Type B pancreatic cell (in vitro differentiated cells): ENCODE measurements at places on chromosomes 3 and 15.
A peak's percentile ranks its signal among the peaks of the same experiment; 100 is the strongest.

DNA sequence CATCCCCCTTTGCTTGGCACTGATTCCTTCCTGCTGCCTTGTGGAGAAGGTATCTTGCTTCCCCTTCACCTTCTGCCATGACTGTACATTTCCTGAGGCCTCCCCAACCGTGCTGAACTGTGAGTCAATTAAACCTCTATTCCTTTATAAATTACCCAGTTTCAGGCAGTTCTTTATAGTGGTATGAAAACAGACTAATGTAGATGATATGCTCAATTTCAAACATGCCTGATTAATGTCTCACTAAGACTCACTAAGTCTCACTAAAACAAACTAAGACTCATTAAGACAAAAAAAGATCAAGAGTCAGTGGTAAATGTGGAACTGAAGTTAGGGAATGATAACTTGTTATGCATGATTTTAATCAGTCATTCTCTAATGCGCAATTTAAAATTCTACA is 606.6 kb downstream of the RBMS3 start:
- no peak overlapping the region for H3K4me3 ChIP-seq
- DNase-seq, result no peak
- no peaks in the 10 kb centered on the region for H3K27me3 ChIP-seq
- H3K4me1 ChIP-seq, result no peaks in the 10 kb centered on the region
- H3K36me3 ChIP-seq, result no peaks in the 10 kb centered on the region

- no peak for DNase-seq
- H3K27ac ChIP-seq, result peak overlapping the region; percentile 13
- no peak overlapping the region for H3K4me3 ChIP-seq
- no peaks in the 10 kb centered on the region for H3K27me3 ChIP-seq
- H3K4me1 ChIP-seq, result no peaks in the 10 kb centered on the region
- peaks cover 10% of the 10 kb centered on the region for H3K36me3 ChIP-seq
These were observed 45.0 kb downstream of the SENP2 start for GRCh38 chr3:185631108-185631507.

GRCh38 chr15:96035091-96035490 is 295.4 kb upstream of the NR2F2 start:
- H3K36me3 ChIP-seq, result peaks cover 12% of the 10 kb centered on the region
- peaks cover 53% of the 10 kb centered on the region for H3K4me1 ChIP-seq
- no peak for DNase-seq

DNA sequence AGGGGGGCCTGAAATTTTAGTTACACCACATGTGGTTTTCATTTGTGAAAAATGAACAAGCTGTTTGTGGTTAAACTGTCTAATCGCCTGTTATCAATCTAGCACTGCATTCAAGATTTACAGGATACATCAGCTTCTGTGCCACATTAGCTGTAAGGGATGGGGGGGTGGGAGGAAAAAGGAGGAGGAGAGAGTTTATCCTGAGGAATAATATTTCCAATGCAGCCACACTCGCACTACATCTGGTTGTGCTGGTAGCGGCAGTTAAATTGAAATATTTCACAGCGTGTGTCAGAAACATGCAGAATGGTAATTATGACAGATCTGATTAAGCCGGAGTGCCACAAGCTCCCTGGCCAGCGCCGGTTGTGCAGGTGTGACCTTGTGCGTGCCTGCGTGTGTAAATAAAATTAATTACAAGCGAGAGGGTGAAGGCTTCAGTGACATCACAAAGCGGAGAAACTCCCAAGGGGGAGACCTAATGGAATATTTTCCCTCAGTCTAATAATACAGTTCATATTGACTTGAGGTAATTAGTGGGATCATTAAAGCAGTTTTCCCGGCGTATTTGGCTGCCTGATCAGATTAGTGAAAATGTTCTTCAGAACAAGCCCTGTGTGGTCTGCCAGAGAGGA is 55.5 kb downstream of the SATB1 start:
- peaks cover 14% of the 10 kb centered on the region for H3K4me1 ChIP-seq
- peak overlapping the region; percentile 77 for H3K4me3 ChIP-seq
- DNase-seq, result no peak
- H3K27me3 ChIP-seq, result no peaks in the 10 kb centered on the region
- peaks cover 21% of the 10 kb centered on the region for H3K36me3 ChIP-seq
- peak overlapping the region; percentile 62 for H3K27ac ChIP-seq

GRCh38 chr3:195071011-195071728 is 199.8 kb downstream of the XXYLT1 start:
- H3K27ac ChIP-seq, result no peak overlapping the region
- H3K27me3 ChIP-seq, result no peaks in the 10 kb centered on the region
- peaks cover 15% of the 10 kb centered on the region for H3K36me3 ChIP-seq

DNA sequence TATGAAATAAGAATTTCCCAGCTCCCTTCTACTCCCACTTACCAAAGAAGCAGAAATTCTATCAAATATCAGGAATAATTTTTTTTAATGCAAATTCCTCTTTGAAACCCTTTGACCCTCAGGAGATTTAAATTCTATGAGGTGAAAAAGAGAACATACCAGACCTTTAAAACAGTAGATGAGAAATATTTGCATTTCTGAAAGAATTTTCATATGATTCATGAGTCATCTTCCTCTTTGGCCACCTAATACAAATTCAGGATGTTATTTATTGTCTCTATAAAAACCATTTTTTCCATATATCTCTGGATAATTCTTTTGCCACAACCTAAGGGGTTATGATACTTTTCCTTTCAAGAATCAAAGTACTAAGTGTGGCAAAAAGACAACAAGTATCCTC is 67.3 kb upstream of the ST3GAL6 start:
- H3K4me1 ChIP-seq, result no peaks in the 10 kb centered on the region
- H3K27me3 ChIP-seq, result no peaks in the 10 kb centered on the region
- H3K27ac ChIP-seq, result no peak overlapping the region

DNA sequence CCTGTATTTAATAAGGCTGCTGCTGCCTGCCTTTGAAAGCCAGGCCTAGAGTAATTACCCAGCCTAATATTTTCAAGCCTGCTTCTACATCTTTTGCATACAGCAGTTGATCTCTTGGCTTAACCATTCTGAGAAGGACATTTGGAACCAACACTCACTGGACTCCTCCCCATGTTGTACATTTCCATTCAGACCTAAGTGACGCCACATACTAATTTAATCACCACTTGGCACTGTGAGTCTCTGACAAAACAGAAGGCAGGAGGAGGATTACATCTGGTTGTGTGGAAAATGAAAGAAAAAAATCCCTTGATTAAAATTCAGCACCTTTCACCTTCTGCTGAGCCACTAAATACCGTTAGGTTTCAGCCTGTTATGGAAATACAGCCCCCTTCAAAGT is 102.2 kb upstream of the ARRDC4 start:
- H3K4me1 ChIP-seq, result no peaks in the 10 kb centered on the region
- no peak for DNase-seq
- no peak overlapping the region for H3K4me3 ChIP-seq
- no peak overlapping the region for H3K27ac ChIP-seq

DNA sequence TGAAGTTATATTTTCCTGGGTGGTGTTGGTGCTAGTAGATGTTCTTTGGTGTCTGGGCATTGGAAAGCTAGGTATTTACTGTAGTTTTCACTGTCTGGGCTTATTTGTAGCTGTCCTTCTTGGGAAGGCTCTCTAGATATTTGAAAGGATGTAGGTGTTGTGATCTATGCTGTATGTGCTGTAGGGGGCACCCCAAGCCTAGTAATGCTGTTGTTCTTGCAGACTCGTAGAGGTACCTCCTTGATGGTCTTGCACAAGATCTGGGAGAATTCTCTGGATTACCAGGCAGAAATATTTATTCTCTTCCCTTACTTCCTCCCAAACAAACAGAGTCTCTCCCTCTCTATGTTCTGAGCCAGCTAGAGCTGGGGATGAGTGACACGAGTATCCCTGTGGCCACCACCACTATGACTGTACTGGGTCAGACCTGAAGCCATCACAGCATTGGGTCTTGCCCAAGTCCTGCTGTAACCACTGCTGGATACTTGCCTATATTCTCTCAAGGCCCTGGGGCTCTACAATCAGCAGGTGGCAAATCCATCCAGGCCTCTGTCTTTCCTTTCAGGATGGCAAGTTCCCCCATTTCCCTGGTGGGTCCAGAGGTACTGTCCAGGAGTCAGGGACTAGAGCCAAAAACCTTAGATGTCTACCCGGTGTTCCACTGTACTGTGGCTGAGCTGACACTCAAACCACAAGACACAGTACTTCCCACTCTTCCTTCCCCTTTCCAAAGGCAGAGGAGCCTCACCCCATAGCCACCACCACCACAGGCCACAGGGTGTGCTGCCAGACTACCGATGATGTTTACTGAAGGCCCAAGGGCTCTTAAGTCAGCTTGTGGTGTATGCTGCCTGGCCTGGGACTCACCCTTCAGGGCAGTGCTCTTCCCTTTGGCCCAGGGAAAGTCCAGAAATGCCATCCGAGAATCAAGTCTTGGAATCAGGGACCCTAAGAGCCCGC is 195.2 kb upstream of the DPPA4 start:
- H3K27ac ChIP-seq, result no peak overlapping the region
- DNase-seq, result no peak
- no peak overlapping the region for H3K4me3 ChIP-seq
- no peaks in the 10 kb centered on the region for H3K36me3 ChIP-seq
- no peaks in the 10 kb centered on the region for H3K27me3 ChIP-seq

DNA sequence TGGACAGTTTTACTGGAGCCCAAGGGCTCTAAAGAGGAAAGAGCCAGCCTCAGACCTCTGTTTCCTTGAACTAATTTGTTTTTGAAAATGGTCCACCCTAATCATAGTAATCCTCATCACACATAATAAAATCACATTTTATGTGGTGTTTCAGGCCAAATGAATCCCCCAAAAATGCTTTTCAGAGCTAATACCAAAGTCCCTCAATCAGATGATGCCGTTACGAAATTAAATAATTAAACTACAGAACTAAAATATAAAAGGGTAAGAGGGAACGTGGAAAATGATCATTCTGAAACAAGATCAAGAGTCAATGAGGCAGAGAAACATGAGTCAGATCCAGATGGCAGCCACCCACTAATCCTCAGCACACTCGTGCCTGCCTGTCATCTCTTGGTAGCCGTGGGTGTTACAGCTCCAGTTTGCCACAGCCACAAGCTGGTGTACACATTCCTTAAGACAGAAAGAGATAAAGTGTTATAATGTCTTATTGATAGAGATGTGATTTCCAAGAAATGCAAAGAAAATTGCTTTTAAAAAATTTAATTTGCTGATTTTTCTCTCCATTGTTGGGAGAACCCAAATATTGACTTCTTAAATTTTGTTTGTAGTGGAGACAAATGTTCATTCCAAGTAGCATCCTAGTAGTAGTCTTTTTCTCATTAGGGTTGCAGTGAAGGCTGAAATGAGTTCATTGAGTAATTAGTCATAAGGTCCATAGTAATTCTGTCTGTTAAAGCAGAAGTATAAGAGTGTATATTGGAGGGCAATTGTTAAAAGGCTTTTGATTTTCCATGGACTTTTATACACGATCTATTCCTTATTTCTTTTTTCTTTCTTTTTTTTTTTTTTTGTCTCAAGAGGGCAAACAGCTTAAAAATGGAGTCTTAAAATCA is 104.2 kb downstream of the AGBL1 start:
- no peak overlapping the region for H3K27ac ChIP-seq
- H3K4me3 ChIP-seq, result no peak overlapping the region
- DNase-seq, result no peak
- no peaks in the 10 kb centered on the region for H3K4me1 ChIP-seq
- H3K27me3 ChIP-seq, result peaks cover 8% of the 10 kb centered on the region
- H3K36me3 ChIP-seq, result no peaks in the 10 kb centered on the region

GRCh38 chr3:112497897-112498548 is 1.2 kb downstream of the BTLA start:
- H3K27me3 ChIP-seq, result no peaks in the 10 kb centered on the region
- H3K36me3 ChIP-seq, result no peaks in the 10 kb centered on the region
- no peak overlapping the region for H3K4me3 ChIP-seq
- no peak overlapping the region for H3K27ac ChIP-seq
- DNase-seq, result no peak

DNA sequence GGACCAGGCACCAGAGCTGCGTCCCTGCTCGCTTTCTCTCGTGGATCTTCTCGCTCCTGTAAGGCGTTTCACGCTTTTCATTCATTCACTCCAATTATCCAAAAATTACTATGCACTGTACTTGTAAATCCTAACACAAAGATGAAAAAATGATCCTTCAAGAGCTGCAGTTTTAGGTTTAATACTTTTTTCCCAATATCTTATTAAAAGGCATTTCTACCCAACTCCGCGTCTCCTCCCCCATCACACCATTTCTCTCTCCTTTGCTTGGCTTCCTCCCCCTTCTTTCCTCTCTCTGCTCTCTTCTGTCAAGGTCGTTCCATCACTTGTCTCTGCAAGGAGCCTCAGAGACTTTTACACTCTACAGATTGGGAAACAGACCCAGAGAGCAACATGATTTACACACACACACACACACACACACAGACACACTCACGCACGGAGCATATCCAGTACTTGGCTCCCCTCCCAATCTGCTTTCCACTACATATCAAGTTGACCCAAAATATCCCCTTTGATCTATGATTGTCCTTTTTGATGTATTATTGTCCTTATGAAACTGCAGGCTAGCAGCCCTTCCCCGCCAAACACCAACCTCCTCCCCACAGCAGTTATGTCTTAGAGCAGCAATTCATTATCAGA is 479 bp upstream of the CLDN1 start:
- H3K4me1 ChIP-seq, result peaks cover 8% of the 10 kb centered on the region
- no peak for DNase-seq
- peaks cover 45% of the 10 kb centered on the region for H3K27me3 ChIP-seq

- DNase-seq, result no peak
- H3K36me3 ChIP-seq, result peaks cover 13% of the 10 kb centered on the region
- H3K27me3 ChIP-seq, result no peaks in the 10 kb centered on the region
- no peak overlapping the region for H3K27ac ChIP-seq
- peaks cover 11% of the 10 kb centered on the region for H3K4me1 ChIP-seq
- H3K4me3 ChIP-seq, result no peak overlapping the region
These were observed 39.5 kb downstream of the ISL2 start for GRCh38 chr15:76376029-76376428.

DNA sequence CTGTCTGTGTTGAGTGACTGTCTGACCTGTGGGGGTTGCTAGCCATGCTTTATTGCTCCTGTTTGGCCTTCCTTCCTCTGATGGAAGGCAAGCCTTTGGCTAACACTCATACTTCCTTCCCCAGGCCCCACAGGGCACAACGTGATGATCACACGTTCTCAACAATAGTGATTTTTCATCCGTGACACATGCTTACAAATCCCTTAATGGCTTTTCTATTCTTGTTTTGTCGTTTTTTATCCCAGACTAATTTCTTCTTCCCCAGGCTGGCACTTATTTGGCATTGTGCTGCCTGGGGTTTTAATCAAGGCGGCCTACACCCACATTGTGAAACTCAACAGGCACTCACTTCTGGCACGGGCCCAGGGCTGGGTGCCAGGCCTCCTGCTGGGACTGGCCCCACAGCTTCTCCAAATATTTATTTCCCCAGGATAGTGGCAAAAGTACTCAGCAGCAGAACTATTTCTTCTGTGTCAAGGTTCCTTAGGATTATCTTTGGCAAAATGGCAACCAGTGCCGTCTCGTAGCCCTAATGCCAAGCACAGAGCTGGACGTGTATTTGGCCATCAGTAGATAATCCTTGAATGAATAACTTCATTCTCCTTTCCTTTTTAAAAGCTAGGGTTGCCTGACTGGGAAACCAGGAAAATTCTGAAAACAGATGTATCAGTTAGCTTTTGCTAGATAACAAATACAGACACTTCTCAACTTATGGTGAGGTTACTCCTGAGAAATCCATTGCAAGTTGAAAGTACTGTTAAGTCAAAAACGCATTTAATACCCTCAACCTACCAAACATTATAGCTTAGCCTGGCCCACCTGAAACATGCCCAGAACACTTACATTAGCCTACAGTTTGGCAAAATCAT is 30.6 kb downstream of the CMTM7 start:
- H3K27me3 ChIP-seq, result no peaks in the 10 kb centered on the region
- no peak overlapping the region for H3K4me3 ChIP-seq
- H3K4me1 ChIP-seq, result peaks cover 50% of the 10 kb centered on the region
- peaks cover 6% of the 10 kb centered on the region for H3K36me3 ChIP-seq
- DNase-seq, result no peak
